GM12878 (cell line): ENCODE measurements at places on chromosomes 2 and 18.
A peak's percentile ranks its signal among the peaks of the same experiment; 100 is the strongest.

- no peak for DNase-seq
Measured at GRCh38 chr2:235021752-235022151, 69.9 kb downstream of the SH3BP4 start.

GRCh38 chr18:22628795-22629510 is 211.2 kb upstream of the CTAGE1 start:
- no peak for DNase-seq

DNA sequence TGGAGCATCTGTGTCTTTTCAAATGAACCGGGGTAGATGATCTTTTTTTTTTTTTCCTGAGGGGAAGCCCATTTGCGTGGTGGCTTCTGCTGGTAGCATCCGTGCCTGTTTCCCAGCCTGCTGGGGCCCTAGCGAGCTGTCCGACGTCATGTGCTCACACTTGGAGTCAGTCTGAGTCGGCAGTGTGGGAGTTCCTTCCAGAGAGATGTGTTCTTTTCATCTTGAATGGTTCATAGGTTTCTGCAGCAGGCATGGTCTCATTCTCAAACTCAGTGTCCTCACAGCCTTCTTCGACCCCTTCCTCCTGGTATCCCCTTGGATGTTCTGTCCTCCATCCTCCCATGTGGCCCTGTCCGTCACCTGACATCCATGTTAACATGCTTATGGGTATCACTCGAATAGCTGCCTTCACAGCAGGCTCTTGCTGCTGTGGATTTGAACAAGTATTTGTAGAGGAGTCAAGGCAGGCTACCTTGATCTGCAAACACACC is 51.0 kb downstream of the LDLRAD4 start:
- no peak for DNase-seq

DNA sequence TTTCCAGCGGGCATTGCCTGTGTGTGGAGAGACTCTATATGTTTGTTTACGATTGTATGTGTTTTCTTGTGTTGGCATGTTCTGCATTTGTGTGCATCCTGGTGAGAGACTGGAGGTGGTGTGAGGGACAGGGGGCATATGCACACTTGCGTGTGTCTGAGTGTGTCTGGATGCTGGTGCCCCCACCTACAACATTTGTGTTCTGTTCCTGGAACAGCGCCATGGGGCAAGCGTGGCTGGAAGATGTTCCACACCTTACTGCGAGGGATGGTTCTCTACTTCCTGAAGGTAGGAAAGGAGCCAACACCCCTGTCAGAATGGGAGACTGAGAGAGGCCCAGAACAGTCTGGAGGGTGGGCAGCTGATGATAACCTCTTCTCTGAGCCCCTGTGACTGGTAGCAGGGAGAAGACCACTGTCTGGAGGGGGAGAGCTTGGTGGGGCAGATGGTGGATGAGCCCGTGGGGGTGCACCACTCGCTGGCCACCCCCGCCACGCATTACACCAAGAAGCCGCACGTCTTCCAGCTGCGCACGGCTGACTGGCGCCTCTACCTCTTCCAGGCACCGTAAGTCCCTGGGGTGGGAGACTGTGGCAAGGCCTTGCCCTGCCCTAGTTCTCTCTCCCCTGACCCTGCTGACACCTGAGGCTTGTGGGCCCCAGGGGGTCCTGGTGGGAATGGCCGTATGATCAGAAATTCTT is 23.7 kb downstream of the PSD4 start:
- DNase-seq = no peak

- no peak for DNase-seq
Measured at GRCh38 chr18:9609190-9609589, 5.2 kb downstream of the PPP4R1 start.

DNA sequence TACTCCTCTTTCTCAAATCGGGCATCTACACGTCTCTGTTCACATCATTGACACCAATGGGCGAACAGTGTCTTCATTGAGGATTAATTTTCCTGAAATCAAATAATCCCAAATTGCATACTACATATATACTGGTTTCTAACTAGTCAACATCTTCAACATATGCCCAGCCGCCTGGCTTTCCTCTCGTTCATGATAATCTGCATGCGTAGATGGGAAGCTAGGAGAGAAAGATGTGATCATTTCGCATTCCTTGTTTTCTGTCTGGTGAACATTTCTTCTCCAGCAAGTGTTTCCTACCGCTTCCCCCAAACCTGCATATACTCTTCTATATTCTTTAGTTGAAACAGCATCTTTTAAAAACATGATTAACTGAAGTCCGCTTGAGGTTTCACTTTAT is 7.4 kb downstream of the TWIST2 start:
- DNase-seq = no peak

DNA sequence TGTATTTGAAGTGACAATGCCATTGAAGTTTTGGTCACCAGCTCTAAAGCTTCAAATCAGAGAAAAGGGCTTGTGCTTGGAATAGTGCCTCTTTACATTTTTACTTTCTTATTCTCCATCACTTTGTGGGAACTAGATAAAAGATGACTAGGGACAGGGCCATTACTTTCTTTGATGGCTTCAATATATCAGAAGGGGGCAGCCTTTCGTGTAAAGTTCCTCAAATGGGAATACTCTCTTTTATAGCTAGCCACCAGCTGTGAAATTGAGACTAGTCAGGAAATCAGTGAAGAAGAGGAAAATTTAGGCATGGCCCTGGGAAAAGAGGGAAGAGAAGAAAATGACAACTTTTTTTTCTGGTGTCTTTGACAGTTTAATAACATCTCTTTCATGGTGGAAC is 242.5 kb downstream of the DCC start:
- no peak for DNase-seq

DNA sequence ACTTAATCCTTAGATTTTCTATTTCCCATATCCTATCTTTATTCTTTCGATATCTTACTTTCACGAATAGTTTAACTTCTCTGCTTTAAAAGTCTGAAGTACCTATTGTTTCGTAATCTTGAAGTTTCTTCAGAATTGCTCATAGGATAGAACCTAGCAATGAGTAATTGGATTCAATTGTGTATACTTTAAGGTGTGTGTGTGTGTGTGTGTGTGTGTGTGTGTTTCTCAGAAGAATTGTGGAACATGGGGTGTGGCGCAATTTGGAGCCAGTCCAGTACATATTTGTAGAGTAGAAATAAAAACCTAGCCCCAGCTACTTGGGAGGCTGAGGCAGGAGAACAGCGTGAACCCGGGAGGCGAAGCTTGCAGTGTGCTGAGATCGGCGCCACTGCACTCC is 897.6 kb downstream of the BCL11A start:
- DNase-seq = no peak

DNA sequence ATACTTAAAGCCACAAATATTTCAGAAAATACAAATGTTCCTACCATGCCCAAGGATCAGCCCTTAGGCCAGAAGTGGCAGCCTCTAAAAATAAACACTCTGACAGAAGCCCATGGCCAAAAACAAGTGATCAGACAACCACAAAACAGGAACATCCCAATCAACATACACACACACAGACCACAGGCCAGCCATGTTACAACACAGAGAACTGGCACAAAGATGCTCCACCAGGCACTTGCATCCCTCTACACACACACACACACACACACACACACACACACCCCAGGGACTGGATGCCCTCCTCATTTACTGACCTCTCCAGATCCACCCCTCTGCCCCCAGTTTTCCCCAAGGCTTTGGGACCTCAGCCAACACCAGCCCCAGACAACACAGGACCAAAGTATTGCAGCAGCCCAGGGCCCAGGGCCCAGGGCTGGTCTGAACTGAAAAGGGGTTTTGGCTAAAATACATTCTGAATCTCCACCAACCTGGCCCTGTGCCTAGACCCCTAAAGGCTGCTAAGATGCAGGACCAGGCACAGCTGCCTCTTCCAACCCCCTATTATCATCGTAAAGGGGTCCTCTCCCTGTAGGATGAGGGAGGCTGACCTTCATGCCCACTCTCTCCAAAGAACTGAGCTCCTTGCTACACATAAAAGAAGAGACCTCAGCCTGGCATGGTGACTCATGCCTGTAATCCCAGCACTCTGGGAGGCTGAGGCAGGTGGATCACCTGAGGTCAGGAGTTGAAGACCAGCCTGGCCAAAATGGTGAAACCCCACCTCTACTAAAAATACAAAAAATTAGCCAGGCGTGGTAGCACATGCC is 151.4 kb downstream of the TNS1 start:
- DNase-seq = no peak

DNA sequence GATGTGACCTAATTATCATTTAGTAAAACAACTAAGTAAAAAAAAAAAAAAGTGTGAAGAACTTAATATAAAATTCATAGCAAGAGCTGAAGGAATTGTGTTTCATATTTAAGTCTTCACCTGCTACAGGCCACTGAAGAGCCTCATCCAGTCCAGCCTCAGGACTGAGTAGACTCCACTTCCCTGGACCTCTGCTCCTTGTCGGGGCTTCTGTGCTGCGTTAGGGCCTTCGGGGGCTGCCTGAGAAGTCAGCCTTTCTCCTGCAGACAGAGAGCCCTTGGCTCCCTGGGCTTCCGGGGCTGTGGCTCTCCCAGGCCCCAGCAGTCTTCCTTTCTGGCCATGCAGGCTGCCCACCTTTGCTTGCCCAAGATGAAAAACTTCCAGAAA is 95.5 kb downstream of the MTCL1 start:
- no peak for DNase-seq

- no peak for DNase-seq
Measured at GRCh38 chr2:196515051-196515450, 124.5 kb upstream of the CCDC150 start.

GRCh38 chr18:8706791-8707555 is 1.6 kb downstream of the MTCL1 start:
- DNase-seq = no peak

- DNase-seq = no peak
Measured at GRCh38 chr2:235737840-235738239, 244.0 kb downstream of the AGAP1 start.

DNA sequence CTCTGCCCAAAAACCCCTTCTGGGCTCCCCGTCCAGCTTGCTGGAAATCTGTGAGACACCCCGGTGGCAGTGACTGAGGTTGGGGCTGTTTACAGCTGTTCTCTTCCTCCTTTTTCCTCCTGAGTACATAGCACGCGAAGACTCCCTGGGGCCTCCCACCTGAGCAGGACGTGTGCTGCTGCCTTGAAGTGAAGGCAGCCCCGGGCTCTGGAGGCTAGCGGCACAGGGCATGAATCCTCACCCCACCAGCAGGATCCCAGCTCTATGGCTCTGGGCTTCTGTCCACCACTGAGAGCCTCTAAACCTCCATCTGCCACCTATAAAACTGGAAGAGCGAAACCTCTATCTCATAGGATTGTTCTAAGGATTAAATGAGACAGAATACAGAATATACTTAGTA is 182.5 kb downstream of the TMEM163 start:
- DNase-seq = no peak

DNA sequence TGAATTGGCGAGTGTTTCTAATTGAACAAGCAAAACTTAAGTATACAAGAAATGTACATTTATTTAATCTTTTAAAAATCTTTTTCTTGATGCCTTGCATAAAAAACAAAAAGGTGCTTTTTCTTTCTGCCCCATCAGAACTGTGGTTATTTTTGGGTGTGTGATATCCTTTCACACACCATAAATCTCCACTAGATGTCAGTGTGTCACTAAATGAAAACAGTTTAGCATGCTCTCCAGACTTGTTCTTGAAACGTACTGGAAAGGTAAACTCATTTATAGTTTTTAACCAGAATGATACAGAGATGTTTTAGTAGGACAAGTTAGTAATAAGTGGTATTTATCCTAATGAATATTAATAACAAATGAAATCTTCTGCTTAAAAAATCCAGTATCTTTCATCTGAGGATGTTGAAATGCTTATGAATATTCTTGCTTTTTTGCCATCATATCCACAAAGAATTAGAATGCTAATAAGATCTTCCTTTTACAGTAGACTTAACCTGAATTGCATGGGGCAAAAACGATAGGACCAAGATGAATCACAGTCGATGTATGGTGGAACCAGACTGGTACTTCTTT is 96.8 kb downstream of the UBE2E3 start:
- peak; percentile 16 for DNase-seq

DNA sequence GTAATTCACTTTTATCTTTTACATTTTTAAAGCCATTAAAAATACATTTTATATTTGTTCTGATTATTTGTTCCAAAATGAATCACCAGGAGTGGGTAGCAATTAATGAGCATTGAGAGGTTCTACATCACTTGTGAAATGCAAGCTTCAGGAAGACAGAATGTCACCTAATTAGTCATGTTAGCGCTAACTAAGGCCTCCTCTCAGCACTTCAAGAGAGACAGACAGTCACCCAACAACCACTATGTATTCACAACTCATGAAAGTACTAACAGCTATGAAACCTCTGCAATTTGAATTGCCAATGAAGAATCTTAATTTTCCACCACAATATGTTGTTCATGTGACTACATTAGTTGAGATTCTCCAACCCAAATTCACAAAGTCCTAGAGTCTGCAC is 611.0 kb downstream of the KCNJ3 start:
- no peak for DNase-seq

DNA sequence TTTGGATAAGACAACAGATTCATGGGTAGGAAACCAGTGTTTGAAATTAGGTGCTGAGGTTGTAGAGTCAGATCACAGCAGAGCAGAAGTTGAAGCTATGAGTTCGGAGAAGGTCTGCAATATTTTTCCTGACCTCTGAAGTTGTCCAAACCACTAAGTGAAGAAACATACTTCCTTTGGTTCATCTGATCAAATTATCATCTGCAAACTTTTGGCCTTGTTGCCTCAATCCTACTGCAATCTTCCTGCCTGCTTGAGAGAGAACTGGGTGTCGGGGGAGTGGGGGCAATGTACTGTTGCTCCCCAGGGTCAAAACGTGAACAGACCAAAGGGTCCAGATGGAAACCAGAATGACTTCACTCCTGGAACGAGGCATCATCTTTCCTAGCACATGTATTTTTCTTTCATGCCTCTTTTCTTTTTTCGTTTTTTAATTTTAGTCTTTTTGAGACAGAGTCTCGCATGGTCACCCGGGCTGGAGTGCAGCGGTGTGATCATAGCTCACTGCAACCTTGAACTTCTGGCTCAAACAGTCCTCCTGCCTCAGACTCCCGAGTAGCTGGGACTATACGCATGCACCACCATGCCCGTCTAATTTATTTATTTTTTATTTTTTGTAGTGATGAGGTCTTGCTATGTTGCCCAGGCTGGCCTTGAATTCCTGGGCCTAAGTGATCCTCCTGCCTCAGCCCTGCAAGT is 42.7 kb downstream of the RAB31 start:
- no peak for DNase-seq

DNA sequence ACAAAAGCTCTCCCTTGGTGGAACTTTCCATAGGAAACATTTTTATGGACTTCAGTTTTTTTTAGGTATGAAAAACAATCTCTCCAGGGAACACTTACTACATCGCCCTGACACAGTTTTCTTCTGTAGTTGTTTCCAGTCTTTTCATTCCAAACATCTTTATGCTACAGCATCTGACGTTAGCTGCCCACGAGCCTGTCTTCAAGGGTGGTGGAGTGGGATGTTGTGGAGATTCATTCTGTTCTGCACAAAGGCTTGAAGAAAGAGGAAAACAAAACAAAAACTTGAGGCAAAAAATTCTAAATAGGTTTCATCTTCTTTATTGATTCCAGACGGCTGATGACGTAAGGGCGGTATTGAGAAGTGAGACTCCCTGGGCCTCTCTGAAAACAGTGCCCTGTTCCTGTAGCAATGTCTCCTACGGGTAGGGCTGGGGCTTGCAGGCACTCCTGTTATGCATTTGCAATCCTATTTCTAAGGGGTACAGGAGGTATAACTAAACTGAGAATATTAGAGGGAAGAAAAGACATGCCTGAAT is 375.0 kb downstream of the RNF144A start:
- no peak for DNase-seq

GRCh38 chr2:159146996-159147666 is 139.4 kb downstream of the WDSUB1 start:
- no peak for DNase-seq
